DMS 273 treated with DMSO at 0.1 percent for 48 hours (cell line): ENCODE measurements at places on chromosomes 1 and 21.

GRCh38 chr1:232627645-232628334 lies 2.1 kb downstream of the SIPA1L2 start:
- peak; percentile 76 for DNase-seq

DNA sequence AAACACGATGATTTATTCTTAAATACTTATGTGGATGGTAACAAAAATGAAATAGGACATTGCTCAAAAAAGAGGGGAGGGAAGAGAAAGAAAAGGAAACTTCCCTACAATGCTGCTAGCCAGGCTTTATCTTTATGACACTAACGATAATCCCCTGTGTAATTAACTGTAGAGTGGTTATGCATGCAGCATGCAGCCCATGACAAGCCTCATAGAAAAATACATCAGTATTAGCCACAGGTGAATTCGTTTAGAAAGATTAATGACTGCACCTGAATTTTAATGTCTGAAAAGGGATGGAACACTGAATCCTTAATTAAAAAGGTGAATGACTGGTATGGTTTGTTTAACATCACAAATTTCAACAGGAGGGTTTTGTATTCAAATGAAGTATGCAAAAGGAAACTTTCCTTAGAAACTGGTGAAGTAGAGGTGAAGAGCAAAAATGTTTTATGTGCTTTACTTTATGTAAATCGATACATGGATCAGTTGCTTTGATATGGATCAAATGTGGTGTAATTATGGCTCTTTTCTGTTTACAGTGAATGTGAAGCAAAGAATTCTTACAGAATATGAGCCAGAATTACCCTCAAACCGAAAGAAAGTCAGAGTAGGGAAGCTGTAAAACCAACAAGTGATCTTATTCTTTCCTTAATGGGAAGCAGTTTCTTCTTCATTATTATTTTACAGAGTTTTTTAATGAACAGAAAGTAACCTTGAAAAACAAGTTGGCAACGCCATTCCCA lies 569.6 kb upstream of the ADGRL2 start:
- DNase-seq, result no peak

DNA sequence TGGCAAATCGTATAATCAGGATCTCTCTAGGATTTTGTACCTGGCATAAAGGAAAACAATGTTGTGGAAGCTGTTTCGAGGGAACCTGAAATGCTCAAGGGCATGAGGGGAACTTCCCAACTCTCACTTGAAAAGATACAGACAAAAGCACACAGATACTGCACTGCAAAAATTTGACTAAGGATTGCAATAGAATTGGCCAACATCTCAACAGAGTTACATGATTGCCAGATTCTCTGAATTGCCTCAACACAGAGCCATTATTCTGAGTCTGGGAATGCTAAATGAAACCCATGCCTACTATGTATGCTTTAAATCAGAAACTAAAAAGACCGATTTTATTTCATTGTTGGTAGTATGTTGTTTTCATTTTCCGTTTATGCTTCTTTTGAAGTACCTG lies 16.0 kb downstream of the KRTAP19-8 start:
- DNase-seq, result no peak

DNA sequence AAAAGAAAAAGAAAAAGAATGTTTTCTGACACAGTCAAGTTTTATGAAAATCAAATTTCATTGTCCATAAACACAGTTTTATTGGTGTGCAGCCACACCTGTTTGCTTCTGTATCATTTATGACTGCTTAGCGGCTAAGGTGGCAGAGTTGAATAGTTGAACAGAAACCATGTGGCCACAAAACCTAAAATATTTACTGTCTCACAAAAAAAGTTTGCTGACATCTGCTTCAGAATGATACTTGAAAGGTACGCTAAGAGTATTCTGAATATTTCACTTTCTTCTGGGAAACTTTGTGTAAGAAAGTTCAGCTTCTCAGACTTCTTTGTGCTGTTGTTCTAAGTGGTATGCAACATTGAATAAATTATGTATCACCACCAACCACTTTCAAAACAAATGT lies 6.2 kb downstream of the KCNK1 start:
- DNase-seq, result no peak

GRCh38 chr1:167061073-167061464 lies 29.1 kb downstream of the GPA33 start:
- no peak for DNase-seq

DNA sequence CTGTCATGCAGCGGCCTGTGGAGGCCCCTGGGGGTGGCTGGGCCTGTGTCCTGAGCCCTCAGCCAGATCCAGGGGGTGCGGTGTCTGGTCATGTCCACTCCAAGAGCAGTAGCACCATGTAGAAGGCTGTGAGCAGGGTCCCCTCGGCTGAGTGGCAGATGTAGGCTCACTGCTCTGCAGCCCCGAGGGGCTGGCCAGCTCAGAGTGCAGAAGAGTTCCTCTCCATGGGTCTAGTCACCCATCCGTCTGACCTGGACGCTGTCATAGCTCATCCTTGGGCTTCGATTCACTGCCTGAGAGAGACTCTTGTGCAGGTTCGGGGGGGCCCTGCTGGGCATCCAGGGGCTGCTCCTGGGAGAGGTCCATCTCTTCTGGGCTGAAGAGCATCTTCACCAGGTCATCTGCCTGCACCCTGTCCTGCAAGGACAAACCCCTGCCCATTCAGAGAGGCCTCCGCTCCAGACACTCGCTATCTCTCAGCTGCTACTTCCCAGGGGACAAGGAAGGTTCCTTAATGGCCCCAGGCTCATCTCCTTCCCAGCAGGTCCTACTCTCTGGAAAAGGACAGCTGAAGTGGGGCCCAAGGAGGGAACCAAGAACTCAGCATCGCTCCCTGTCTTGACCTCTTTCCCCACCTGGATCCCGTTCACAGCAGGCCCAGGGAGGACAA lies 6.5 kb upstream of the CLDN19 start:
- DNase-seq, result no peak

- no peak for DNase-seq
These were observed 13.9 kb upstream of the LAX1 start for GRCh38 chr1:203751051-203751450.

- DNase-seq, result no peak
These were observed 26.8 kb downstream of the S100A6 start for GRCh38 chr1:153509036-153509435.

- no peak for DNase-seq
These were observed 61.5 kb upstream of the KLHDC7A start for GRCh38 chr1:18419113-18419844.

GRCh38 chr21:26965907-26966581 lies 844 bp downstream of the ADAMTS5 start:
- no peak for DNase-seq

DNA sequence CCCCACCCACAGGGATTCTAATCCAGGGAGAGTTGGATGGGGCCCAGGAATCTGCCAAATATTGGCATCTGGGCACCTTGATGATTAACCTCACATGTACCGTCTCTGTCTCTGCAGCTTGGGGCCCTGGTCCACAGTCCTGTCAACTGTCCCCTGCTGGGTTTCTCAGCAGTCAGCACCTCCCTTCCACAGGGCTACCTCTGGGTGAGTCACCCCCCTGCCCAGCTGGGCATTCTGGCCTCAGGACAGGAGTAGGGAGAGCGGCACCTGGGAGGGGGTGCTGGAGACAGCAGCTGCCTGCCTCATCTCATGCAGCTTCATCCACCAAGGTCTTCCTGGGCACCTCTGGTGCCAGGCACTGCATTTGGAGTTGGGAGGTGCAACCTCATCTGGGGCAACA lies 100.6 kb upstream of the ACTL8 start:
- no peak for DNase-seq

GRCh38 chr1:42946120-42946898 lies 12.4 kb downstream of the SLC2A1 start:
- DNase-seq, result no peak

DNA sequence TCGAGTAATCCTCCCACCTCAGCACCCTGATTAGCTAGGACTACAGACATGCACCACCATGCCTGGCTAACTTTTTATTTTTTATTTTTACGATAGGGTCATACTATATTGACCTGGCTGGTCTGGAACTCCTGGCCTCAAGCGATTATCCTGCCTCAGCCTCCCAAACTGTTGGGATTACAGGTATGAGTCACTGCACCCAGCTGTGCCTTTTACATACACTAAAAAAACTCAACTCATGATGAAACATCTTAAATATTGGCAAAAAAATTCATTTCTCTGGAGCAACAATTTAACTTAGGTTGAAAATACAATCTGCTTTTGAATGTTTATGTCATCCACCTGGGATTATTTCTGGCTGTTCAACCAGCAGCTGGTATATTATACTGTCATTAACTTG lies 598.3 kb upstream of the ZP4 start:
- no peak for DNase-seq

DNA sequence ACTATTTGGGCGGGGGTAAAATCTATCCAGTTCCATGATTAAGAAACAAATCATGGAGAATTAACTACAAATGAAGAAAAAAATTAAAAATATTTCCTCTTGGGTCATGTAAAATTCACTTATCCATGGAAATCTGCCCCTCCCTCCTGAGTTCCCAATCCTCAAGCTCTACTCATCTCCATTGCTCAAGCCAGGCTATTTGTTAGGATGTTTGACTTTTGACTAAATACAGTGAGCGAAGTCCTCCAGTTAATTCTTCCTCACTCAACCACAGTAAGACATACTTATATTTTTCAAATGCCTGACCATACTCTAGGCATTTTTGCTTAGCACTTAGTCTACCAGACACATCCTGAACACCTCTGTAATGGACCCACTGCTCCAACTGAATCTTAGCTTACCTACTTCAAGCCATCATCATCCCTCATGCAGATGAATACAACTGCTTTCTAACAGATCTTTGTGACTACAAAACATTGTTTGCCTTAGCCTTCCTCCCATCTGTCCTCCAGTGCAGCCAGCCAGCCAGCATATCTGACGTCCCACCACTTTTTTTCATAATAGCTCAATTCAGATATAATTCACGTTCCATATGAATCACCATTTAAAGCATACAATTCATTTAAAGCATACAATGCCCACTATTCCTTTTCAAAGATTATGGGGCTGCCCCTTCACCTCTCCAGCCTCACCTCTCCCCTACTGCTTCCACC lies 154.2 kb downstream of the RERE start:
- no peak for DNase-seq

GRCh38 chr1:33319186-33319948 lies 1.5 kb downstream of the A3GALT2 start:
- DNase-seq, result no peak

- DNase-seq, result no peak
These were observed 55.2 kb downstream of the PRDM16 start for GRCh38 chr1:3124246-3124645.

- no peak for DNase-seq
These were observed 7.9 kb downstream of the CRABP2 start for GRCh38 chr1:156697481-156697880.
